ENCODE measurements at places on chromosomes 3 and 15.

DNA sequence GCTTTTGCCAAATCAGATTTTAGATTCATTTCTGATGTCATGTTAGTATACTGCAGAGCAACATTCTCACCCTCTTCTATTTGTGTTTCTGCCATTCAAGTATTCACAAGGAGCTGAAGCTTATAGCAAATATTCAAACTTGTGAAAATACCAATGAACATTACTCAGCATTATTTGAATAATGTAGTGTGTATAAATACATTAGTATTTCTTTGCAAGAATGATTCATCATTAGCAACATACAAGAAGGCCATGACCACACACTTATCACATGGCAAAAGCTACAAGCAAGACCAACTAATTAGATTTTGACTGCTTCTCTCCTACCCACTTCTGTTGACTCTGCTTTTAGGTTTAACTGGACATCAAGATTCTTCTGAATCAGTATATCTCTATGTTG is 124.9 kb downstream of the IGSF11 start:
- no peak for DNase-seq

DNA sequence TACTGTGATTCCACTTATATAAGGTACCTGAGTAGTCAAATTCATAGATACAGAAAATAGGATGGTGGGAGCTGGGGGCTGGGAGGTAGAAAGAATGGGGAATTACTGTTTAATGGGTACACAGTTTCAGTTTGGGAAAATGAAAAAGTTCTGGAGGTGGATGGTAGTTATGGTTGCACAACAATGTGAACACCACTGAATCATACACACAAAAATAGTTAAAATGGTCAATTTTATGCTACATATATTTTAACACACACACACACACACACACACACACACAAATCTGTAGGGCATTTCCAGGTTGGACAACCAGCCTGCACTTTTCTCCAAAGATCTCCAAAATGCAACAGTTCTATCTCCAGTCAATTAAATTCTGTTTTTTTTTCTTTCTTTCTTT is 1.4 kb downstream of the CCDC32 start:
- no peak for DNase-seq

- DNase-seq: peak; percentile 59
Measured at GRCh38 chr3:157131861-157132260, 28.1 kb downstream of the CCNL1 start.

GRCh38 chr3:53038679-53039375 is 7.0 kb downstream of the SFMBT1 start:
- DNase-seq: no peak

GRCh38 chr3:110149763-110150162 is 812.4 kb upstream of the DPPA4 start:
- no peak for DNase-seq
